ENCODE measurements at places on chromosomes 12 and 14. TPM values are rescaled to one million over a fixed set of nuclear protein-coding genes. Genes with fewer than 3 reads are reported as not detected.

GRCh38 chr12:32302218-32303173 is 96.9 kb upstream of the FGD4 start:
- DNase-seq: no peak

DNA sequence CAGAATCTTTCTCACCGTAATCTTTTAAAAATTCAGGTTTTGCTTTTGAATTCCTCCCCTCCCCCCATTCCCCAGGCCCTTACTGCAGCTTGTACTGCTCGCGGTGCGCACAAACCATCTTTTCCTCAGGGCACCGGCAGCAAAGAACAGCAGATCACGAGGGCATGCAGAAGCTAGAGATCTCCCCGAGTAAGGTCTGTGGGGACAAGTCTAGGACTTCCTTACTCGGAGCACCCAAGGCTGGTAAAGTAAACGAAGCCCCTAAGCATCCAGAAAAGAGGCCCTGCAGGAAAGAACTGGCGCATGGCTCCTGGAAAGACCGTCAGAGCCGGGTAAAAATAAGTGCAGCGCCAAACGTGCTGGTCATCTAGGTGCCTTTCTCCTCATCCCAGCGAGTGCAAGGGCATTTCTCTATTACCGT is 727 bp downstream of the LDHB start:
- peak; percentile 53 for DNase-seq

DNA sequence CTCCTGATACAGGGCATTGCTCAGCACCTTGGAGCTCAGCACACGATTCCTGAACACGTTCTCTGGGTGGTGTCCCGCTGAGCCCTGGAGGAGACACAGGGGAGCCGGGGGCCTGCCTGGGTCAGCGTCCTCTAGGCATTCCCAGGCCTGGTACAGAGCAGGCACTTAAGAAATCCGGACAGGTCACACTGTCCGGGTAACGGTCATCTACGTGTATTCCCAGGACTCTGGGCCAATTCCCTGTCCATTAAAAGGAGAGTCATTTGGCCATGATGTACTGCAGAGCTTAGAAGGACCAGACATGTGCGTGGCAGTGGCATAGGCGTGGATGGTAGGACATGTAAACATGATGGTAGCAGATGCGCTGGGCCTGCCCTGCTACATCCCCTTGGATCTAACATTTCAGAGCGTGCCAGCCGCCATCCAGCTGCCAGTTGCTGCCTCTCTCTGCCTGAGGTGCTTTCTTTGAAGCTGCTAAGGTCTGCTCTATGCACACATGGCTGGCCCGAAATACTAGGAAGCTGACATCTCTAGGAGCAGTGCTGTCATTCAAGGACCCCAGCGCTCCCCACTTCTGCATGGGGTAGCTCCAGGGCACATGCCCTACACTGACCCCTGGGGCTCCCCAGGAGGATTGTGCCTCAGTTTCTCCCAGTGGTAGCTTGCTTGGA is 273.1 kb upstream of the RTL1 start:
- no peak for DNase-seq

- DNase-seq: no peak
Measured at GRCh38 chr14:51298895-51299294, 58.8 kb downstream of the TMX1 start.

- DNase-seq: no peak
Measured at GRCh38 chr14:68008491-68008890, 188.9 kb downstream of the RAD51B start.

DNA sequence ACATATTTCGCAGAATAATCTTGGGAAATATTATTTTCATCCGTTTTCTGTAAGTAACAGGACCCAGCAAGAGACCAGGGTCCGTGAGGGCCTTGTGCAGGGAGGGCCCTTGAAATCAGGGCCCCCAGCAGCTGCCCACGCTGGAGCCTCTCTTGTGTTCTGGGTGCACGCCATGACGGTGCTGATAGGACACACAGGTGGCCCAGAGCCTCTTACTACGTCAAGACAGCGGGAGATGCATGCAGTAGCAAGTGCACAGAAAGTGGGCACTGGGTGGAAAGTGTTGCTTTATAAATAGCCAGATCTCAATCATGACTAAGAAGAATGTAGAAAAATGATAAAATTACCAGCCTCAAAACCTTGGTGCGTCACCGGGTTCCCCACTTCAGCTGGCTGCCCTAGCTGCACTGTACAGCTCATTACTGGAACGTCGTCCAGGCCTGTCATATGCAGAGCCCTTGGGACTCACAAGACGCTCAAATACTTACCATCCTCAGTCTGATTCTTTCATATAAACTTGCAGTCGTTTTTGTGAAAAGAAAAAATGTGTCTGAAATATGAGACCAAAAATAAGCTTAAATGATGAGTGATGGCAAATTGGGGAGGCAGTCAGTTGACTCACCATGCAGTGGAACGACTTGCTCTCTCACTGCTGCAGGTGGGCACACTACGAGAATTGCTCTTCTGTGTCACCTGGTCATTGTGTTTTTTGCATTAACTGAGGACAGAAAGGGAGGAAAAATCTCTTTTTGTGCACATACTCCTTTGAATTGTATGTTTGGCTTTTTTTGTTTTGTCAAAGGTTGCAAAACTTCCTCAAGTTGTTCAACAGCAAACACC is 68.2 kb downstream of the DDX51 start:
- no peak for DNase-seq

DNA sequence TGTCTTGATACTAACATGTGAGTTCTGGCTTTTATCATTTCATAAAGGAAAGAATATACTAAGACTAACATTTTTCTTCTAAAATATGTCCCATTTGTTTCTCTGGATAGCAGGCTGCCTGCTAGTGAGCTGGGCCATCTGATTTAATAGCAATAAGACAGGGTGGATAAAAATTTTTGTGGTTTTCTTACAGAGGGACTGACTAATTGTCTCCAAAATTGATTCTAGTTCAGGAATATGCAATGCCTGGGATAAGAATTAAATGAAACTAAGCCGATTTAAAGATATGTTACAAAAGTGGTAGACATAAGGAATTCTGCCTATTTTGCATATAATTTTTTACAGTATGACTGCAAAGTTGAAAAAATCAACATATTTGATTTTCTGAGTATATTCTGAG is 252.9 kb upstream of the NAV3 start:
- no peak for DNase-seq

DNA sequence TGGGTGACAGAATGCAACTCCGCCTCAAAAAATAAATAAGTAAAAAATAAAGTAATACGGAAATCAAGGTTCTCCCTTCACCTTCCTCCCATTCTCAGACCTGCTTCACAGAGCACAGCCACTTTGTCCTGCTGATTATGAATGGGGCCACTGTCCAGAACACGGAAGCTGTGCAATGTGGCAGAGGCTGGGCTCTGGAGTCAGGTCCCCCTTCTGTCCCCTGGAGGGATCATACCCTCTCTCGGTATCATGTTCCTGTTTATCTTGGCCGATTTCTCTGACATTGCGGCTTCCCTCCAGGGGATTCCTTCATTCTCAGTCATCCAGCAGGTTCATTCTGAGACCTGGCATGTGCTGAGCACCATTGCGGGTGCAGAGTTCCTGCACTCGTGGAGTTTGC is 11.3 kb downstream of the PPP2R5C start:
- no peak for DNase-seq

GRCh38 chr12:64744422-64745258 is 14.6 kb downstream of the GNS start:
- DNase-seq: no peak

DNA sequence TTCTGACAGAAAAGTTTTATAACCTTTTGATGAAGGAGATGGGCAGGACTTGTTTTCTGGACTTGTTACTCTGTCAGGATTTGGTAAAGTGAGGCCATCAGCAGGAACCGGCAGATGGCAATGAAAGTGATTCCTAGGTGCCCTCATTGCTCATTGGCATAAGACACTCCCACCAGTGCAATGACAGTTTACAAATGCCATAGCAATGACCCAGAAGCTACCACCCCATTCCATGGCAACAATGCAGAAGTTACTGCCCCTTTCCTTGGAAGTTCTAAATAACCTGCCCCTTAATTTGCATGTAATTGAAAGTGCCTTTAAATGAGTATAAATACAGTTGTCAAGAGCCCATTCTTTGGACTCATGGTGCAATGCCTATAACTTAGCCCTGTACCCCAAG is 222.6 kb downstream of the CEP128 start:
- no peak for DNase-seq

DNA sequence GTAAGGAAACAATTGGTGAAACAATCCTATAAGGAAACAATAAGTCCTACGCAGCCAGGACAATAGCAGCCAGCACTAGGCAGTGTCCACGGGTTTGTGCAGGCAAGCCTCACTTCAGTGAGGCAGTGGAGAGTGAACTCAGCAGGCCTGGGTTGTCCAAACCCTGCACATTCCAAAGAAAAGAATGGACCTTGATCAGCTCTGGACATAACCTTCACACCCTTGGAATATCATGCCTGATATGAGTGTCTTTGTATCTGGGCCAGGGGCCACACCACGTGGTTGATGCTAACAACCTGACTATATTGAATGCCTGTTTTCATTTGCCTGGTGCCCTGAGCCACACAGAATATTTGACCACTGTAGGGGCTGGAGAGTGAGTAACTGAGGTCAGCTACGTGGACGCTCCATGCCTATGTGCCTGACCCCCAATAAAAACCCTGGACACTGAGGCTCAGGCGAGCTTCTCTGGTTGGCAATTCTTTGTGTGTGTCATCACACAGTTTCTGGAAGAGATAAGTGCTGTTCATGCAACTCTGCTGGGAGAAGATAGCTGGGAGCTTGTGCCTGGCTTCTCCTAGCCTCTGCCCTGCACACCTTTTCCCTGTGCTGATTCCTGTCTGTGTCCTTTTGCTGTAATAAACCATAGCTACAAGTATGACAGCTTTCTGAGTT is 81.4 kb upstream of the NCOR2 start:
- DNase-seq: no peak

- no peak for DNase-seq
Measured at GRCh38 chr12:80443974-80444666, at the start of gene PTPRQ. TSS of gene PTPRQ (plus strand) at chr12:80444235. CDS start at chr12:80444346, 111 bp downstream.

GRCh38 chr12:105856048-105856405 is 282.7 kb downstream of the NUAK1 start:
- DNase-seq: no peak

DNA sequence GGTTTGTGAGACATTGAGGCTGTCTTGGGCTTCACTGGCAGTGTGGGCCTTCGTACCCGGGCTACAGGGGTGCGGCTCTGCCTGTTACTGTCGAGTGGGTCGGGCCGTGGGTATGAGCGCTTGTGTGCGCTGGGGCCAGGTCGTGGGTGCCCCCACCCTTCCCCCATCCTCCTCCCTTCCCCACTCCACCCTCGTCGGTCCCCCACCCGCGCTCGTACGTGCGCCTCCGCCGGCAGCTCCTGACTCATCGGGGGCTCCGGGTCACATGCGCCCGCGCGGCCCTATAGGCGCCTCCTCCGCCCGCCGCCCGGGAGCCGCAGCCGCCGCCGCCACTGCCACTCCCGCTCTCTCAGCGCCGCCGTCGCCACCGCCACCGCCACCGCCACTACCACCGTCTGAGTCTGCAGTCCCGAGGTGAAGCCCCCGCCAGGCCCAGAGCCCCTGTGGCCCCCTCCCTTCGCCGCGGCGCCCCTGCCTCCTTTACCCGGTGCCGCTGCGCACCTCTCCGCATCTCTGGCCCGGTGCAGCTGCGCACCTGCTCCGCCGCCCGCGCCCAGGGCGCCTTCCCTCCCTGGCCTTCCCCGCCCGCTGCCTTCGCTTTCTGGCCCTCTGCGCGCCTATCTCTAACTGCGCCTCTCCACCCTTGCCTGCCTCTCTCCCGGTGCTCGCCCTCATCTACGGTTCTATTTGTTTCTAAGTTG is at the start of gene ENO2:
Gene ENO2, plus strand, starts transcription at position 335 of the 701 bp plus-strand sequence. CDS start 1,253 bp downstream, outside the sequence.
- peak; percentile 38 for DNase-seq

- no peak for DNase-seq
Measured at GRCh38 chr14:49962621-49963020, 69.7 kb downstream of the ARF6 start.

GRCh38 chr12:67367843-67368242 is 98.7 kb downstream of the CAND1 start:
- DNase-seq: no peak

GRCh38 chr14:49173765-49174373 is 412.3 kb downstream of the RPS29 start:
- DNase-seq: no peak

- no peak for DNase-seq
Measured at GRCh38 chr12:38892976-38893375, 12.4 kb downstream of the CPNE8 start.

DNA sequence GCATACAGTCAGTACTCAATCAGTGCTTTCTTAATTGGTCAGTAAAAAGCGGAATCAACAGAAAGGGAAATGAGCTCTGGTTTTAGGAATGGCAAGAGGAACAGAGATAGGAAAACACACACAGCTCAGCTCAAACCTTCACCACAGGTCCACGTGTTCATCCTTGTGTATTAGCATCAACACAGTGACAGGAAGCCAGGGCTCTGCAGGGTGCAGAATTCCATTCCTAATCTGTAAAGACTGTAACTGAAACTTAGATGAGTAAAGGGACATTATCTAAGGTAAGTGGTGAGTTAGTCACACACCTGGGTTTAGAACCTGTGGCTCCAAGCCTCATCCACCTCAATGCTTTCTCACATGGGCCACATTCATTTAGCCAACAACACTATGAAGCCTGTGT is 1242.2 kb upstream of the TMEM132C start:
- DNase-seq: no peak

DNA sequence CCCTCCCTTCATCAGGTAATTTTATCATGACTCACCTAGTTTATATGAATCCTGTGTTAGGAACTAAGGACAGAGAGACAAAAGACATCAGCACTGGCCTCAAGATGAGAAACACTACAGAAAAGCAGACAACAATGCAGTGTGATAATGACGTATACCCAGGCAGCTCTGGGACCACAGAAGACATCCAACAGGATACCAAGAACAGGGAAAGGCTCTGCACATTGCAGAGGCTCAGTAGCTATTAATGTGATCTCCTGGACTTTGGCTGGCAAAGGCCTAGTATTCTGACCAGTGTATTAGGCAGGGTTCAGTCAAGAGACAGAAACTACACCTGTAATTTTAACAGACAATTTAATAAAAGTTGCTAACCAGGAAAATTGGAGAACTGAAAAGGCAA is 39.7 kb downstream of the CDK17 start:
- no peak for DNase-seq

DNA sequence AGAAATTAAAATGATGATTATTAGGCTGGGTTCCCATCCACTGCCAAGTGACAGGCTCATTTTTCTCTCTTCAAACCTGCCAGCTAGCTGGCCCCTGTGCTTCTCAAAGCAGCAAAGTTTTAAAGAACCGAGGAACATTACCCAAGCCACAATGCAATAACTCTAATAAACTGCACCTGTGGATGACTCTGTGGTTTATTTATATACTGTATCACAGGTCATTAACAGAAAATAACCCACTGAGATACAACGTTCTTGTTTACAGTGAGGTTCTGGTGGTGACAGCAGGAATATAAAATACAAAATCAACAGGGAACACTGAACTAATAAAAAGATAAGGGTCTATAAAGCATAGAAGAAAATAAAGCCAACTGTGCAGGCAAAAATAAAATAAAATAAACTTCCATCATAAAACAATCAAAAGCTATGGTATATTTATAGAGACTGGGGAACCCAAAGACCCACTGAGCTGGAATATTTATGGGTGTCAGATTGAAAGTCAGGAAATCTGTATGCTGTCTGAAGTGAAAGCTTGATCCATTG is 472.9 kb downstream of the NOVA1 start:
- DNase-seq: no peak

The EPYC gene
- not detected for polyA plus RNA-seq

The OASL gene
- polyA plus RNA-seq: 0.21 TPM

The PTGER2 gene
- polyA plus RNA-seq: 5.3 TPM

The DIO2 gene
- 0.84 TPM for polyA plus RNA-seq

The PIWIL1 gene
- not detected for polyA plus RNA-seq

The PPP1R36 gene
- 0.90 TPM for polyA plus RNA-seq

The NEK9 gene
- 130 TPM for polyA plus RNA-seq

The RHEBL1 gene
- 2.7 TPM for polyA plus RNA-seq

The CBLN3 gene
- 3.6 TPM for polyA plus RNA-seq

The CMAS gene
- 53.7 TPM for polyA plus RNA-seq

The DPPA3 gene
- not detected for polyA plus RNA-seq

The RCOR1 gene
- polyA plus RNA-seq: 75.7 TPM

The TAS2R50 gene
- 0.26 TPM for polyA plus RNA-seq

Measured in right lung (tissue), 10 donors.